ENCODE measurements at places on chromosomes 6 and 20.

GRCh38 chr20:40658509-40658908 is 30.5 kb downstream of the MAFB start:
- DNase-seq: no peak

DNA sequence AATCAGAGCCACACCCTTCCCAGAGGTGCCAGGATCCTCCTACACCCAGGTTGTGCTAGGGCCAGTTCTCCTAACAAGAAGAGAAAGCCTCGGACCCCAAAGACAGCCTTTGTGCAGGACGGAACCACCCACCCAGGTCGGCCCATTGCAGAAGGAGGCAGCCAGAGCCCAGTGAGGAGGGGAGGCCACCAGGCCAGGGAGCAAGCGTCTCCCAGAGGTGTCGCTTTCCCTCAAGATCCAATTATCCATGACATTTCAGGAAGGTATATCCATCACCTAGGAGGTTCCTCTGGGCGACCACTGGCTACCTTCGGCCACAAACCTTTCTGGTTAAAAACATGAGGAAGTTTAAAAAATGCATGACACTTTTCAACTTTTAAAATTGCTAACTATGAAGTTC is 87.4 kb upstream of the THBS2 start:
- no peak for DNase-seq

GRCh38 chr20:38997622-38998021 is 35.5 kb downstream of the DHX35 start:
- DNase-seq: no peak

DNA sequence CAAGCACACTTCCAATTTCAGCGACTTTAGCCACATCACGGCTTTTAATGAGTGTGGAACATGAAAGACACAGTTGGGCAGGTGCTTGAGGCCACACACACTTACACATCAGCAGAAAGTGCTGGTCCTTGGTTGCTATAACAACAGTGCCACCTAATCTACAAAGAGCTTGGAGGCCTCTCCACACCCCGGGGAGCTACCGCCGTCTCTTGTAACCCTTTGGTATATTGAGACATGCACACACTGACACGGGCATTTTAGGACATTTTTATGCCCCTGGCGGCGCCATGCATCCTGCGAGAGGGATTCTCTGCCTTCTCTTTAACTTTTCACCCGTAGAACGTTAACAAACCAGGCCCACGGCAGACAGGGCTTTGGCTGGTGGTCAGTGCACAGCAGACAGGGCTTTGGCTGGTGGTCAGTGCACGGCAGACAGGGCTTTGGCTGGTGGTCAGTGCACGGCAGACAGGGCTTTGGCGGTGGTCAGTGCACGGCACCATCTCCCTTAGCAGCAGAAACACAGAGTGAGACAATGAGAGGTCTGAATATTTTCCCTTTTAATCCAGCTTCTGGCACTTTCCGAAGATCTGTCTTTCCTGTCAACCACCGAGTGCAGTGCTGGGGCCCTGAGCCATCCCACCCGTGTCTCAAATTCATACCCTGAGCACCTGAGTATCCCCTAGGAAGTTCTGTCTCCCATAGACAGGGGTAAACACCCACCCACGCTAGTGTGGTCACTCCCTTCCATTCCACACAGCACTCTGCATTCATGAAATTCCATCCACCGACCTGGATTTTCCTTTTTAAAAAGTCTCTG is 116.6 kb upstream of the RPS6KA2 start:
- no peak for DNase-seq

DNA sequence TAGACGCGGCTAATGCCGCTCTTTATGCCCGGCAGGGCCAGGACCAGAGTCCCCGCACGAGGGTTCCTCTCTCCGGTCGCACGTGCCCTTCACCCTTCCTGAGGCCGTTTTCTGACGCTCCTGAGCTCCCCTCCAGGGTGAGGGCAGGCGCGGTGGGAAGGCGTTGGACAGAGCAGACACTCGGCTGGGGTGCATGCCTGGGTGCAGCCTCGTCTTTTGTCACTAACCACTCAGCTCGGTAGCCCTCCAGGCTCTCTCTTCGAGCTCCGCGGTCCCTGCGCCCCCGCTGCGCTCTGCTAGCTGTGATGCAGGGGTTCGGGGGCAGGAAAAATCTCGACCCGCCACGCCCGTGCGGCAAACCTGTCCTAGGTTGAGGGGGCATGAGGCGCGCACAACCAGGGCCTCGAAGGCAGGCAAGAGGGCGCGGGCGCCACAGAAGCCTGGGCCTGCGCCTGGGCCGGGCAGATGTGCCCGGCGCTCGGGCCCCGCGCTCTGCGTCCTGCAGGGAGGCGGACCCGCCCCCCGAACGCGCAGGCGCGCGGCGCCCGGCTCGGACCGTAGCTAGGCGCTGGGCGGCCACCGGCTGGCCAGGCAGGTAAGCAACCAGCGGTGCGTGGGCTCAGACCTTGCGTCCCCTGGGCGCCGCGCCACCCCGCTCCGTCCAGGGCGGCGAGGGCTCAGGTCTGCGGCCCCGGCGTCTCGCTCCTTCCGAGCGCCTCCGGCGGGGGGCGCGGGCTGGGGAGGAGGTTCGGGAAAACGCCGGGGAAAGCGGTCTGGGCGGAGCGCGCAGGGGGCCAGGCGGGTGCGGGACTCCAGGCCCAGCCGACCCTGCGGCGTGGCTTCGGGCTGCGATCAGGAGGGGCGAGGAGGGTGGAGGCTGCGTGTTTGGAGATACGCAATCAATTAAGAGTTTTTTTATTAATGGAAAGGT is at the start of gene L3MBTL1:
TSS of gene L3MBTL1 (plus strand) at position 548 of the 931 bp plus-strand sequence. CDS start 5,807 bp downstream, outside the sequence.
- peak; percentile 58 for DNase-seq

DNA sequence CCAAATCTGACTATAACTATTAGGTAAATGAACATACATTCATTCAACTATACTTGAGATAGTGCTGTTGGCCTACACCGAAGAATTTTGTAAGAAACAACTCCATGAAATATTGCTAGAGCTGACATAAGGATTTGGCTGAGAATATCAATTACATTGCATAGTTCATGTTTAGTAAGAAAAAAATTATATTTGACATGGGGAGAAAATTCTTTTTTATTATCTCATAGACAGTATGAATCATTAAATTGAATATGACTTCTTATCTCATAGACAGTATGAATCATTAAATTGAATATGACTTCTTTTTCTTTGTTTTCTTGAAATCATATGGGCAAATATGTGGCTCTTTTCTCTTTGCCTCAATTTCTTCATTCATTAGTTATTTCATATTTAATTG is 212.3 kb upstream of the HSF2 start:
- no peak for DNase-seq

GRCh38 chr20:4138056-4138455 is 122.7 kb upstream of the RNF24 start:
- DNase-seq: no peak

GRCh38 chr20:19692100-19692499 is 66.0 kb upstream of the RIN2 start:
- DNase-seq: no peak

GRCh38 chr6:138590796-138591709 is 91.8 kb upstream of the NHSL1 start:
- DNase-seq: peak; percentile 74

- DNase-seq: no peak
Observed at GRCh38 chr20:12659942-12660341, 348.8 kb upstream of the SPTLC3 start.

DNA sequence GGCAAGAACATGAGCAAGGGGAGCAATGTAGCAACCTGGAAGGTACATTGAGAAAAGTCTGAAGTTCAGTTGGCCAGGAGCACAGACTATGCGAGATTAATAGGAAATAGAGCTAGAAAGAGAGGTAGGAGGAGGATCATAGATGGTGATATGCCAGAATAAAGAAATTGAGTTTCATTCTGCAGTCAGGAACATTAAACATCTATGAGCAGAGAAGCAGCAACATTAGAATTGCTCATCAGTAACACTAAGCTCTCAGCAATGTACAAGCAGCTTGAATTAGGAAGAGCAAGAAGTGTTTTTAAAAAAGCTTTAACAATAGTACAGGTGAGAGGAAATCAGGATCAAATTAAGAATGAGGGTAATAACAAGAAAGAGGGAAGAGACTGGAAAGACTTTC is 467.9 kb downstream of the PHF3 start:
- no peak for DNase-seq

GRCh38 chr20:20663841-20664240 is 48.6 kb downstream of the RALGAPA2 start:
- no peak for DNase-seq

- DNase-seq: no peak
Observed at GRCh38 chr6:39855356-39855995, 63.3 kb downstream of the DAAM2 start.

- DNase-seq: peak; percentile 68
Observed at GRCh38 chr20:62971950-62972844, 19.7 kb downstream of the SLC17A9 start.

DNA sequence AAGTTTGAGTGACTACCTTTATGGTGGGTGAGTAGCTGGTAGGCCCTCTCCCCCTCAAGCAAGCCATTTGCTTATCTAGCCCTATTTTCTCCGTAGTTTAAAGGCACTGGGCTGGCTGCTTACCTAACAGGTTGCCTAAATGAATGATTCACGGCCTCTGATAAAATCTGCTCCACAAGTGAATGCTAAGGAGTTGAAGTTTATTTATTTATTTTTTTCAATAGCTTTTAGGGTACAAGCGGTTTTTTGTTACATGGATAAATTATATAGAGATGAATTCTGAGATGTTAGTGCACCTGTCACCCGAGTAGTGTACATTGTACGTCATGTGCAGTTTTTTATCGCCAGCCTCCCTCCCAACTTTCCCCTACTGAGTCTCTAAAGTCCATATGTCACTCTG is 8.3 kb upstream of the CDH26 start:
- DNase-seq: no peak

GRCh38 chr20:45012682-45013302 is 46.5 kb downstream of the STK4 start:
- DNase-seq: no peak

- DNase-seq: peak; percentile 79
Observed at GRCh38 chr6:27791182-27791943, 120.8 kb downstream of the OR2B2 start.

- DNase-seq: peak; percentile 45
Observed at GRCh38 chr6:43699564-43700186, 12.1 kb upstream of the MRPS18A start.
